Stimulated activated CD8-positive, alpha-beta memory T cell treated with anti-CD3 and anti-CD28 coated beads, Interleukin-7, amount 100 ng/mL, for 48 hours (primary cell): ENCODE measurements at places on chromosomes 5 and 9.

- DNase-seq: no peak
Observed at GRCh38 chr9:32627394-32627954, 8.0 kb downstream of the TAF1L start.

DNA sequence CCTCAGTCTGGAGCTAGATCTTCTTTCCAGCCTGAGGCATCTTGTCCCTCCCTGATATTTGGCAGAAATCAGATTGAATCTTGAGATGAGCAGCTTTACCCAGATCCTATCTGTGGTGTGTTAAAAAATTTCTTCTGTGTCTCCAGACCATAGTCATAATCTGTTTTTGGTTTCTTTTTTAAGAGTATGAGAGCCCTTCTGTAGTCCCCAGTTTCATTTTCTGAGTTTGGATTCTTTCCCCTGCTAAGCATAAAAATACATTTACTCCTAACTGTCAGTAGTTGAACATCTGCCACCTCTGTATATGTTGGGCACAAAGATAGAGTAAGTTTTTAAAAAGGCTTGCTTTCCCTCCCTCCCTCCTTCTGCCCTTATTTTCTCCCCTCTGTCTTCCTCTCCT, 137.7 kb downstream of the CNTLN start:
- DNase-seq: no peak

GRCh38 chr9:105694848-105695581, 674 bp downstream of the TMEM38B start:
- DNase-seq: peak; percentile 16

DNA sequence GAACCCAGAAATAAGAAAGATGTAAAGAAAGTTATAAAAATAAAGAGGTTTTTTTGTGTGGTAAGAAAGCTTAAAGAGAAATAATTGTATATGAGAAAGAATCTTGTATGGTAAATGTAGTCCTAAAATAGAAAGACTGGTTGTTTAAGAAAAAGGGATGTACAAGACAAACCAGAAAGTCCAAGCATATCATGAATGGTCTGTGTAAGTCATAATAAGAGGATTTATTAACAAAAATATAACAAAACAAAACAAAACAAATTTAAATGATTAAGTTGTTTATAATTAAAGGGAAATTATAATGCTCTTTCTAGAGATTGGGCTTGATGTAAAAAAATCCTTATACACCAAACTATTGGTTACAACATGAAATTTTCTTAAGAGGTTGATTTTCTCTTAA, 590.4 kb upstream of the PTGER4 start:
- no peak for DNase-seq

- DNase-seq: no peak
Observed at GRCh38 chr9:117535434-117535833, 120.6 kb upstream of the ASTN2 start.

- no peak for DNase-seq
Observed at GRCh38 chr5:90547072-90547536, 11.5 kb upstream of the ADGRV1 start.

DNA sequence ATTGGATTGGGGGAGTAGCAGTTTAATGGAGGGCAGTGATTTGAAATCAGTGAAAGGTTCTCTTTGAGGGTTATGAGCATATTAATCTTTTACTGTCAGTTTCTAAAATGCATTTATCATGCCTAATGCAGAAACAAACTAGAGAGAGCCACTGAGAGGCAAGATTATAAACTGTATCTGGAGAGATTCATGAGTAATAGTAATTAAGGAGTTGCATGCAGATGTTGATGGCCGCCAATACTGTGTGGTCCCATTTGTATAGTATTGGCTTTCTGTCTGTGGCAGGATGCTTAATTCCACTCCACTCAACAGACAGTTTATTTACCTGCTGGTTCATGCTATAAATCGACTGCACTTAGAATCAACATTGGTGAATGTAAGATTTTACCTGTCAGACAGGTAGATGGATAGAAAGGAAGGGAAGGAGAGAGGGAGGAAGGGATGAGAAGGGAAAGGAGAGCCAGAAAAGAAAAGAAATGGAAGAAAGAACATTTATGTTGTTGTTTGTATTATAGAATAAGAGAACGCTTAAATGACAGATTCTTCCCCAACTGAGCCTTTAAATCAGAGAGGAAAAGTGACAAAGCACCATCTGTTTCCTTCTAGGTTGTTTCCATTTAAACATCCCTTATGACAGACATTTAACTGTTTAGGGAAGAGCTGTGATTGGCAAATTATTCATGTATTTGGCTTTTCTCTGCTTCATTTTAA, 146.5 kb downstream of the PAM start:
- DNase-seq: no peak

DNA sequence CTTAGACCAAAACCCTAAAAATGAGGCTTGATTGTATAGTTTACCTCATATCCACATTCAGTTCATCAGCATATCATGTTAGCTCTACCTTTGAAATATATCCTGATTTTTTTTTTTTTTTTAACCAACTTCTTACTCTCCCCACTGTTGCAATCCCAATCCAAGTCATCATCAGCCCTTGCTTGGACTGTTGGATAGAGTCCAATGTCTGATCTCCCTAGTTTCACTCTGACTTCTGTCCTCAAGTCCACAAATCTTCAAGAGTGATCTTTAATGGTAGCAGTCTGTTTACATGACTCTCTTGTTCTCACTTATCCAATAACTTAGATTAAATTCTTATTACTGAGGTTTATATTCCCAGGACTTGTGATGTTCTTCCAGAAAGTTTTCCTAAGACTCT, 30.8 kb downstream of the NAA35 start:
- DNase-seq: no peak

GRCh38 chr9:93183663-93184431, at the start of gene WNK2:
Gene WNK2, plus strand, starts transcription at chr9:93184139. Its CDS starts 791 bp downstream, at chr9:93184930.
- peak; percentile 10 for DNase-seq

DNA sequence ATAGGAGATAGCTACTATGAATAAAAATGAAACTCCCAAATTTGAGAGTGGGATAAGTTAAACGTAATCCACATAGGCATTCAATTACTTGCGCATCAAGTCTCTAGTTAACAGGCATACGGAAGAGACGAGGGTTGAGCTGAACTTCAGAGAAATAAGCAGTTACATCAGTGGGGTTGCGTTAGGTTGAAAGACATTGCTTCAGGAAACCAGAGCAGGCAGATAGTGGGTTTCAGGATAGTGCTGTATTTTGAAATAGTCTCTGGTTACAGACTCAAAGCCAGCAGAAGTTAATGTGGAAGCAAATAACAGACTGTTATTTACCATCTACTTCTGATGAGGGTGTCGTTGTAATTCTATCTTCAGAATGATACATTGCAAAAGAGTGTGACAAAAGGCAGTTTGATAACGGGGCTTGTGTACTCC, 533.4 kb downstream of the PDE4D start:
- no peak for DNase-seq

DNA sequence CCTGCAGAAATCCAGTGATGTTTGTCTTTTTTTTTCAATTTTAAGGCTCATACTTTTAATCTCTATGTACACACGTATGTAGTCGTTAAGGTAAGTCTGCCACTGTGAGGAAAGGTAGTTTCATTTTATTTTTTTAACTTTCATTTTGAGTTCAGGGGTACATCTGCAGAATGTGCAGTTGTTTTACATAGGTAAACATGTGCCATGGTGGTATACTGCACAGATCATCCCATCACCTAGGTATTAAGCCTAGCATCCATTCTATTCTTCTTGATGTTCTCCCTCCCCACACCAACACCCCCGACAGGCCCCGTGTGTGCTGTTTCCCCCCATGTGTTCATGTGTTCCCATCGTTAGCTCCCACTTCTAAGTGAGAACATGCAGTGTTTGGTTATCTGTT, 19.7 kb downstream of the MUSK start:
- no peak for DNase-seq

DNA sequence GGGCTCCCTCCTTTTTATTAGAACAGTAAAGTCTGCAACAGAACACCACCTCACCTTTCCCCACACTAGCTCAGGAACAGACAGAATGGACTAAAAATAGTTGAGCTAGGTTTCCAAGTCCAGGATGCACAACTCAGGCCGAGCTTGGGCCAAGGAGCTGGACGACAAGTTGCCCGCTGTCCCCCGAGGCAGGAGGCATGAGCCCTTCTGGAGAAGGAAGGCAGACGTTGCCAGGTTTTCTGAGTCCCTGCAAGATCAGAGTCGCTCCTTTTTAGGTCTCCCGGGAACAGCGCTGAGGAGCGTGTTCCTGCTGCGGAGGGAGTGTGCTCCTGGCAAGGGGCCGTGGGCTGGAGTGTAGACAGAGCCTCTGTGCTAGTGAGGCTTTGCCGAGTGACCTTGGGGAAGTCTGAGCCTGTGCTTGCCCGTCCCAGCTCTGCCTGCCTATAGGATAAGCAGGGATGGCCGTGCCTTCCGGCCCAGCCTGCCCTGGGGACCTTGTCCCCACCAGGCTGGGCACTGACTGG, 121.6 kb downstream of the WNK2 start:
- DNase-seq: no peak

DNA sequence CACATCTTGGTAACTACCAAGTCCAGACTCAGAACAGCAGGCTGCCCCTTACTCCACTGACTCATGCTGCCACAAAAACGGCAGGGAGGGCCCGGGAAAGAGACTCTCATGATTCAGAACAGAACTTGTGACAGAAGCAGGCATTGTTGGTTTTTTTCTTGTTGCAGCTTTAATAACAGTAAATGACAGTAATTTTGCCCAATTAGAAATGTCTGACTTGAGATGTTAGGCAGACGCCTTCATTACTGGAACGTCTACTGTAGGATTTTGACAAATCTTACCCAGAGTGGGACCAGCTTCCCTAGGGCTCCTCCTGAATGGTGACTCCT, 77.9 kb downstream of the SEMA5A start:
- DNase-seq: no peak

GRCh38 chr9:34037626-34038025, 11.1 kb downstream of the UBAP2 start:
- no peak for DNase-seq

GRCh38 chr5:44952376-44952775, 143.6 kb downstream of the MRPS30 start:
- DNase-seq: no peak

GRCh38 chr5:57315941-57316340, 142.1 kb downstream of the GPBP1 start:
- DNase-seq: no peak

DNA sequence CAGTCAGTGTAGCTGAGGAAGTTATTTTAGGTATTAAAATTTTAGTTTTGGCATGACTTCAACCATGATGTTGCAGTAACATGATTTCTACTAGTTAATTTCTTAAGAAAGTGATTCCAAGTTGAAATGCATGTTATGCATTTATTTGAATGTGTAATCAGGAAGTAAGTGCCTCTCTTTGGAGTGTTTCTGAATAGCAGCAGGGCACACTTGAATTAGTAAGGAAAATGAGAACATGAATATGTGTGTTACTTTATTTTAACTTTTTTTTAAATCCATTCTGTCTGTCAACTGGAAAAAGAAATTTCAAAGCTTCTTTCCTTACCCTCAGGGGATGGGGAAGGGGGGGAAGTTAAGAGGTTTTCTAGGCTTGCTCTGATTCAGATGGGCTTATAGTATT, 40.4 kb downstream of the CTNNA1 start:
- no peak for DNase-seq

GRCh38 chr9:110443146-110443865, 105.6 kb upstream of the TXNDC8 start:
- DNase-seq: no peak

DNA sequence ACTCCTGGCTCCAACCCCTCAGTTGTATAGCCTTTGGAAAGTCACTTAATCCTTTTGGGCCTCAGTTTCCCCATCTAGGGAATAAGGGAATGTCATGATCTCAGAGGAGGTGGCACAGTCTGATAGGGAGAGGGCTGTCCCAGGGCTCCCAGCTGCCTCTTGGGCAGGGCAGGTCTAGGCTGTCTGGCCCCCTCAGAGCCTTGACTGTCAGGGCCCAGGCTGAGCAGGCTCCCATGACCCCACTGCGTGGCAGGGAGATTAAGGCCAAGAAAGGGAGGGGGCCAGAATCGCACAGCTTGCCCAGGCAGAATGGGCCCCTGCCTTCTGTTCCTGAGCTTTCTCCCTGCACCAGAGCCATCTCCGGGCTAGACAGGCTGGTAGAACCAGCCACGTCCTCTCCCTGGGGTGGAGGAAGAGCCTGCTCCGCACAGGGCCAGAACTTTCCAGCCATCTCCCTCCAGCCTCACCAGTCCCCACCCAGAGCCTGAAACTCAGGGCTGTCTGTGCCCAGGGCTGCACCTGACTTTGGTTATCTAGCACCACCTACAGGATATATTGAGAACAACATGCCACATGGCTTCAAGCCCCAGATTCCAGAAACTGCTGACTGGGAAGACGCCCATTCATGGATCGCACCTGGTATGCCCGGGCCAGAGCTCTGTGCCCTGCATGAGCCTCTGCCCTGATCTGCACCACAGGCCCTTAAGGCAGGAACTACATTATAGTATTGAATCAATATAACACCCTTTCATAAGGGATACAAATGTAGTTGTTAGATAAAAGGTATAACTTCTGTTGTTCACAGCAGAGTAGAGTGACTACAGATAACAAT, 32.1 kb downstream of the NAIF1 start:
- peak; percentile 47 for DNase-seq

DNA sequence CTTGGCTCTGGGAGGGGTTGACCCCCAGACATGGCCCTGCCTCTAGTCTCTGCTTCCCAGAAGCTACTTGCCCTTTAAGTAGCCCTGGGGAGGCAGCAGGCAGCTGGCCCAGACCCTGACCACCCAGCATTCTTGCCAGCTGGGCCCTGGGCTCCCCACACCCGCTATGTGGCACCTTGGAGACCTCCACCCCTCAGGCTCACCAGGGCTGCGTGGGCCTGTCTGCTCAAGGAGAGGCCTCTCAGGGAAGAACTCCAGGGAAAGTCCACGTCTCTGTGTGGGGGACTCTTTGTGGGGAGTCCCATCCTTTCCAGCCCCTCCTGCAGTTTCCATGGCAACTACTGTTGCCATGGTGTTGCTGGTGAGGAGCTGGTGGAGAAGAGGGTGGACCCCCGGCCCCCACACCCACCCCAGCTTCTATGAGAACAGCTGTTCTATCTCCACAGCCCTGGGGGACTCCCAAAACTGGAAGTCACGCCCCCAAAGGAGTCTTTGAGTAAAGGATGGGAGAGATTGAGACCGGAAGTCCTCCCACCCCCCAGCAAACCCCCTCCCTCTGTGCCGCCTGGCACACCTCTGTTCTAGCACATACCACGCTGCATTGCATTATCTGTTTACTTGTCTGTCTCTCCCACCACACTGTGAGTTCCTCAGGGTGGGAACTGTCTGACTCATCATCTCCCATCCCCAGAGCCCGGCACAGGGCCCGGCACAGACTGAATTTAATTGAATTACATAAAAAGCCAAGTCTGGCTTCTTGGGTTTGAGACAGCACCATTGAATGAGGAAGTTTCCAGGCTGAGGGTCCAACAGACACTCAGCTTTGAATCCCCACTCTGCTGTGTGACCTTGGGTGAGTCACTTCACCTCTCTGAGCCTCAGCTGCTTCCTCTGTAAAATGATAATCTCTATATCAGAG, 12.6 kb downstream of the DNM1 start:
- DNase-seq: no peak
